ENCODE measurements at places on chromosomes 5 and 9.

- no peak for DNase-seq
Measured at GRCh38 chr5:140801494-140801841, 611 bp downstream of the PCDHA3 start.

GRCh38 chr9:110994771-110995241, 43.5 kb downstream of the LPAR1 start:
- no peak for DNase-seq

DNA sequence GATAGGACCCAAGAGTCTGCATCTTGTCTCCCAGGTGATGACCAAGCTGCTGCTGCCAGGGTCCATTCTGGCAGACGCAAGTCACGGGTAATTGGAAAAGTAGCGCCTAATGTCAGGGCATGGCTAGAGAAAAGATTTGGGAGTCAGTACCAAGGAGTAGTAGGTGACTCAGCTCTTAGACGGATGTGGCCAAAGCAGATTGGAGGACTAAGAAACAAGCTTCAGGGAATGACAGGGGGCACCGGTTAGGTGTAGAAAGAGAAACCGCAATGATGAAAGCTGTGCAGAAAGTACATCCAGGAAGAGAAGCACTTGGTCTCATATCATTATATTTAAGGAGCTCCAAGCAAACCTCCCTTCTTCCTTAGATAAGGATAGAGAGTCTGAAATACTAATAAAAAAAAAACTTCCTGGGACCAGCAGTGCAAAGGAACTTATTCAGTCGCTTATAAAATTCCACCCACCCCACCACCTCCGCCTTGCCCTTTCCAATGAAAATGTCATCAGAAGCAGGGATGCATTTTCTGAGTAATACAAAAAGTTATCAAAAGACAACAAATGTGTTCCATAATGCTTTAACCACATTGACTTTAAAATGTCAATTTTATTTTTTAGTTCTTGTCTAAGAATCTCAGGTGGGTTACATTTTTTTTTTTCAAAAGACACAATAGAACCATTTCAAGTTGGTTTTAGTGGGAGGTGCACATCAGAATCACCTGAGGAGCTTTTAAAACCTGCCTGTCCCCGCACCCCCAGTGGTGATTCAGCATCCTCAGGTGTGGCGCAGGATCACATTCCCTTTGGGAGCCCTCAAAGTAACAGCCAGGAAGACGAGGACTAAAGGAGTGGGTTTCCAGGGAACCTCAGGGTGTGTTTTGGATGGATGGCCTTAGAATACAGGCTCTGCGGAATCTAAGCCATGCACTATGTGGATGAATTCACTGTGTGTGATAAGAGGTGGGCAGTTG, 31.2 kb downstream of the PTPN3 start:
- DNase-seq: no peak

DNA sequence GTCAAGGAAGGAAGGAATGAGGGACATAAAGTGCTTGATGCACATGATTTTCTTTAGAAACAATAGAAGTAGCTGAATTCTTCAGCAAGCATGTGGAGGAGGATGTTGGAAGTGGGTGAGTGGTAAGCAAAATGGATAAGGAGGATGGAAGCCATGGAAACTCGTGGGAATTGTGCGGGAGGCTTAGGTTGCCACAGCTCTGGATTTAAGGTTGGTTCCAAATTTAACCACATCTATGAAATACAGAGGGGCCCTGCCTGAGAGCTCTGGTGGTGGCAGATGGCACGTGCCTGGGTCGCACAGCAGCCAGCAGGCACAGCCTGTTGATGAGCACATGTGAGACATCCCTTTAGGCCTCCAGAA, 284.7 kb downstream of the SMARCA2 start:
- no peak for DNase-seq

DNA sequence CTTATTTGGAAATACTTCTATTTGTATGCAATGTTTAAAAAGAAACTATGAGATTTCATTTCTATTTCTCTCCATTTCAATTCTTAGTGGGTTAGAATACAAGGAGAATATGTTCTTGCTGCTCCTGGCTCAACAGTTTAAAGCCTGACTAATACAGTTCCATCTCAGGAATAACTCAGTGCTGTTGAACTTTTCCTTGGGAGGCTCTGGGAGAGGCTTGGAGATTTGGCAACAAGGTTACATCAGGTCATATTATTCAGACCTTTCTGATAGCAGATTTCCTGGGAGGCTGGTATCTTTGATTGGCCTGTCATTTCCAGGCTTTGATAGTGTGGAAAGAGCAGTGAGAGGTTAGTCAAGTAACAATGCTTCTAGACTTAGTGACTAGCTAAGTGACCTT, 481.7 kb upstream of the KLF4 start:
- DNase-seq: no peak

DNA sequence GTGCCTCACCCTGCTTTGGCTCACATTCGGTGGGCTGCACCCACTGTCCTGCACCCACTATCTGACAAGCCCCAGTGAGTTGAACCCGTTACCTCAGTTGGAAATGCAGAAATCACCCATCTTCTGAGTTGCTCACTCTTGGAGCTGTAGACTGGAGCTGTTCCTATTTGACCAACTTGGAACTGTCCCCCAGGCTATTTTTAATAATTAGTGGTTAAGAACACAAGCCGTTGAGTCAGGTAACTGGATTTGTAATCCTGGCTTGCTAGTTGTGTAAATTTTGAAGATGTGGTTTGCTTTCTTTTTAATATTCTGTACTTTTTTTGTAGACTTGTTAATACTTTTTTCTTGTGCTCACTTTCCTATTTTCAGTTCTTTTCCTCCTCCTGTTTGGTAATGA, 81.2 kb downstream of the CNTLN start:
- DNase-seq: no peak

DNA sequence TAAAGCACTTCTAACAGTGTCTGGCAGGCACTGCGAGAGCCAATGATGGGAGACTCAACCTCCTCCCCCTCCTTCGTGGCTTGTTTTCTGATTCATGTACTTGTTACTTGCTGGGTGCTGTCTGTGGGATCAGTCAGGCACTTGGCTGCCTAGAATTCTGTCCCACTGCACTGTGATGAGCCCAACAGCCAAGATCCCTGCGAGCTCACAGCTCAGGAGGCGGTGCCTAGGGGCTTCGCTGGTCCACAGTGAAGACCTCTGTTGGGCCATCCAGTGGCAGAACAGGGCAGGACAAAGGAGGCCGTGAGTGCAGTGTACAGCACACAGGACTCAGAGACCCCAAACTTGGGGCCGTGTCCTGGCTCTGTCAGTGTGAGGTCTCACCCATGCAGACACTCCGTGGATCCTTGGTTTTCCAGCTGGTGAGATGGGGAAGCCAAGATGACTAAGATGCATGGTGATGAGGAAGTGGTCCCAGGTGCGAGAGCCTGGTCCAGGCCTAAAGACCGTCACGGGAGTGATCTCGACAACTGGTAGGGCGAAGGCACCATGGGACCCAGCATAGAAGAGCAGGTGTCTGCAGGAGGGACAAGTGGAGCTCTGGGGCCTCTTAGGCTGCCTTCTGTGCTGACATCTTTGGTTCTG, 19.5 kb downstream of the MYMK start:
- no peak for DNase-seq

- no peak for DNase-seq
Measured at GRCh38 chr5:109310315-109310714, 99.5 kb downstream of the PJA2 start.

GRCh38 chr9:12794101-12794799, 19.4 kb downstream of the LURAP1L start:
- DNase-seq: no peak

DNA sequence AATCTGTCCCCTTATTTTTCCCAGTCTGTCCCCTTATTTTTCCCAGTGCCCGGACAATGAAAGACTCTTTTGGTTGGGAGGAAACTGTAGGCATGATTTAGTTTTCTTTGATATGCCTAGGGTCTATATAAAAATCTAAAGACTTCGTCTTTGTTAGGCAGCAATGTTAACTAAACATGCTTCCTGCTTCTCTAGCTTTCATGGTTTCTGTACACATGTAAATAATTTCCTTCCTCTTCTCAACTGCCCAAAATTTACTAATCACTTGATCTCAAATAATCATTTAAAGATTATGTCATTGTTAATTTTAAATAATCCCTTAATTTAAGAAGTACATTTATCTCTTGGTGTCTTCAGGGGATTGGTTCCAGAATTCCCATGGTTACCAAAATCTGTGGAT, 47.8 kb upstream of the RAPGEF6 start:
- DNase-seq: no peak

DNA sequence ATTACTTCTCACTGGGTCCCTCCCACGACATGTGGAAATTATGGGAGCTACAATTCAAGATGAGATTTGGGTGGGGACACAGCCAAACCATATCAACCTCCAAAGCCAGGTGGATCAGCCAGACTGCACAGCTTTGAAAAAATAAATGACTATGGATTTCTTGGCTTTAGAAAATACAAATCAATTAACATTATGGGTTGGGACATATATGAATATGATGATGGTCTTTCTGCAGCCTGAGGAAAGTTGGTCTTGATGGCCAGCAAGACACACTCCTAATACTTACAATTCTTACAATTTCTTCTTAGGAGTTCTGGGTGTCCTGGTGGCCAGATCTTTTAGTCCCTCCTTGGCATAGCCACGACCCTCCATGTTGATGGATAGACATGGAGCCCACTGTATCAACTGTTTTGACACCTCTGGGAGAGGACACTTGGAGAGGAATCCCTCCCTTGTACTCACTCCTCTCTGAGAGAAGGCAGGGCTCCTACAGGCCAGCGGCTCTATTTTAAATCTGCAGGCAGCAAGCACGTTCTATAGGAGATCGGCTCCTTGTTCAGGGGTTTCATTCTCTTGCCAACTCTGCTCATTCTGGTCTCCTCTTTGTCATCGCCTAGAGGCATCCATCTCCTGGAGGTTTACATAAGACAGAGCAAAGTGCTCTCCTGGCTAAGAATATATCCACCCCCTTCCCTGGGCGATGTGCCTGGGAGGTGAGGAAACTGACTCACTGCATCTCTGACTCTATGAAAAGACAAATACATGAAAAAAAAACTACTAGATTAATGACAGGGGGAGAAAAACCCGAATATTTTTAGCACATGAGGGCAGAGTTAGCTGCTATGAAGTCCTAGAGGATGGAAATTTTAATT, 145.9 kb downstream of the CARTPT start:
- DNase-seq: no peak

DNA sequence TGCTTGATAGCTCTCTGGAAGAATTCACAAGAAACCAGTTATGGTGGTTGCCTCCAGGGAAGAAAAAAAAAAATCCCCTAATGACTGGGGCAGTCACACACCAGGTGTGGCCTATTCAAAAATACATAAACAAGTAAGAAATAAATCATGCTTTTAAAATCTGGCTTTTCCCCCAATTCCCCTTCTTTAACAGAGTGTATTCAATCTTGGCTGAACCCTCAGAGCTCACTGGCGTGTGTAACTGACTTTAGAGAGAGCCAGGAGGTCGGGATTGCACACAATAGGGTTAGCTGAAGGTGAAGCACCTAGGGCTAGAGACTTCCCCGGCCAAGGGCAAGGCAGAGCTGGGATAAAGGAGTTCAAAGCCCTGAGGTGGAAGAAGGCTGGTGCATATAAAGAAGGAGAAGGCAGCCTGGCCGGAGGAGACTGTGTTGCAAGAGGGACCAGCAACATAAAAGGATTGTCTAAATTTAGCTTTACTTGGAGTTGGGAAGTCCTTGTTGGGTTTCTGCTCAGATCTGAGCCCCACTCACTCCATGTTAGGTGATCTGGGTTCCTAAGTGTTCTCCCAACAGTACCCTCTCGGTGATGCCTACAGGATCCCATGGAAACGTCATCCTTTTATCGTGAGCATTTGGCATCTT, 19.7 kb downstream of the FNBP1 start:
- DNase-seq: no peak

GRCh38 chr9:34862836-34863235, 95.2 kb upstream of the PHF24 start:
- no peak for DNase-seq

DNA sequence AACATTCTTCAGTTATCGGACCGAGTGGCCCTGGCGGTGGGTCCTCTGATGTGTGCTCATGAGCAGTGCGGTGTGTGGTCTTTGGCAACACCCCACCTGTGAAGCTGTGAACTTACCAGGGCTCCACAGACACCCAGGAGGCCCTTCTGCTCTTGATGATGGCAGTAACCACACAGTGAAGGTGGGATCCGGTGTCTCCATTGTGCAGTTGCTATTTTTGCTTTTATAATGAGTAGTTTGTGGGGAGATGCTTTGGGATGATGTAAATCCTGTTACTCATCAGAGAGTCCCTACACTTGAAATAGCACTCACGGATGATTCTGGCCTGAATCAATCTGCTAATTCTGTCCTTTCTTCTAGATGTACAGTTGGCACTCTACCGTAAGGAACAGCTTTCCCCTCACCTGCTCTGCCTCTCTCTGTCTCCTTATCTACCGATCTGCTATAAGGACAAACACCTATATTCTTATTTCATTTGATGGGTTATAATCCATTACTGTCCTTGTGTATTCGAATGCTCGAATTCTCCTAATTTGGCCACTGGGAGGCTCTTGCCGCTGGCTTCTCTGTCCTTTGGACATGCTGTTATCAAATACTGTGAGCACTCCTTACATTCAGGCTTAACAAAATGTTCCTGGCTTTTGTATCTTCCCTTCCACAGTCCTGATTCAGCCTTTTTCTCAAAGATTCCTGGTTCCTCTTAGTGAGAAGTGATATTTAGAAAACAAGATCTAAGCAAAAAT, 20.2 kb downstream of the ATPSCKMT start:
- no peak for DNase-seq

DNA sequence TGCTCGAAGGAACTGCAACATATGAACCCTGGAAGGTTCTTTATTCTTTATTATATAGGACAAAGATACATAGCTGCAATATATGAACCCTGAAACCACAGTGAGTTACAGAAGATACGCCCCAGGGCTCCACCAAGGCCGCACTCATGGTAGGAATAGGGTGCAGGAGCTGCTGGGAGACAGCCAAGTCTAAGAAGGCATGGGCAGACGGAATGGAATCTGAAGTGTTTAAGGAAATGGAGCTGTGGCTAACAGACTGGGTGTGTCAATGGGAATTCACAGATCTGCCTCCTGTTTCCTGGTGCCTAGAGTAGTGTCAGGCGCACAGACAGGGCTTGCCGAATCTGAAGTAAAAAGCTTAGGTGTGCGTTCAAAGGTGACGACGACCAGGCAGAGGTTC, 286.4 kb downstream of the DENND1A start:
- no peak for DNase-seq

GRCh38 chr5:79093762-79094161, 17.8 kb upstream of the BHMT start:
- no peak for DNase-seq

- DNase-seq: no peak
Measured at GRCh38 chr5:169301386-169301934, 521 bp upstream of the SLIT3 start.

DNA sequence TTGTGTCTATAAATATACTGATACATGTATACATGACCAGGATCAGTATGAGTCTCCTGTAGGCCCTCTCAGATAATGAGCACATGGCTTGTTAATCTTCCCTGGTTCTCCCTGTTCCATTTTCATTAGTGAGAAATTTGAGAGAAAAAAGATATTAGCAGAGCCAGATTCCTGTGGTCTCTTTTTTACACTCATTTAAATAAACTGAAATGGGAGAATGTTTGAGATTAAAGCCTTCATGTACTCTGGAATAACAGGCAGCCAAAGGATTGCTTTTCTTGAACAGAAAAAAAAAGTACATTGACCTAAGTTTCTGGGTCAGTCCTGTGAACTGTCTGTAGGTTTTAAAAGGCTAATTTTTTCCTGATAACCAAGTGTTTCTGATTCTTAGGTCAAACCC, 44.2 kb downstream of the PWWP2A start:
- no peak for DNase-seq

GRCh38 chr5:113190347-113190746, 213.7 kb downstream of the DCP2 start:
- DNase-seq: no peak

- peak; percentile 84 for DNase-seq
Measured at GRCh38 chr9:63816751-63817621, 1468.0 kb downstream of the FOXD4L5 start.

GRCh38 chr5:35477321-35477720, 140.3 kb upstream of the SPEF2 start:
- DNase-seq: no peak
